NCI-H345 (cell line): ENCODE measurements at places on chromosomes 7 and 10.

GRCh38 chr7:22726907-22727713 is at the start of gene IL6:
TSS of gene IL6 (plus strand) at chr7:22727200. CDS start at chr7:22727263, 63 bp downstream.
- DNase-seq = peak; percentile 85

DNA sequence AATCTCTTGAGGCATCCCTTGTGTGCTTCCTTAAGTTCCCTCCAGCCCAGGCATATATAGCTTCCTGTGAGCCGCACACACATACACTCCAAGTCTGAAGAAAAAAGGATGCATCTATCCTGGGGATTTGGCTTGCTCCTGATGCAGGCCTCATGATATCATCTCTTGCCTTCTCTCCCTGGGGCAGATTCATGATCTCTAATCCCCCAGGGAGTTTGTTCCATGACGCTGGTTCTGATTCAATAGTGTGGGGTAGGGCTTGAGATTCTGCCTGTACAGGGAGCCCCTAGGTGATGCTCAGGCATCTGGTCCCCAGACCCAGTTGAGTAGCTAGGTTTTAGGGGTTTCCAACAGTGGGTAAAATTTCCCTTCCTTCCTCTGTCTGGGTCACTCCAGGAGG is 1.5 kb downstream of the PON1 start:
- DNase-seq = no peak

GRCh38 chr7:924541-925231 is 29.8 kb downstream of the ADAP1 start:
- DNase-seq = no peak

DNA sequence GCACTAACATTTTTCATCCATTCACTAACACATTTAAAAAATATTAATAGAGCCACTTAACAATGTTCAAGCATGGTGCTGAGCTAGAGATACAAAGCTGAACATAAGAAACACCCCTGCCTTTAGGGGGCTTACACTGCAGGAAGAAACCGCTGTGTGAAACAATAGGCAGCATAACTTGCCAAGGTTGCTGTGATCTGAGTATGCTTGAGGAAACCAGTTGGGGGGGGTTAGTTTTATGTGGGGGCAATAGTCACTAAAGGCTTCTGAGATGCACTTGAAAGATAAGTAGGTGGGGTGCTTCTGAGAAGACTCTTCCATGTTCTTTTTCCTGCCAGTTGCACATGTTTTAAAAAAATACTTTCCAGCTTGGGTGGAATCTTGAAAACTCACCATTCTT is 2.8 kb downstream of the RBM17 start:
- DNase-seq = no peak

- DNase-seq = no peak
These were observed 9.4 kb upstream of the PPP2R2D start for GRCh38 chr10:131891196-131891928.

DNA sequence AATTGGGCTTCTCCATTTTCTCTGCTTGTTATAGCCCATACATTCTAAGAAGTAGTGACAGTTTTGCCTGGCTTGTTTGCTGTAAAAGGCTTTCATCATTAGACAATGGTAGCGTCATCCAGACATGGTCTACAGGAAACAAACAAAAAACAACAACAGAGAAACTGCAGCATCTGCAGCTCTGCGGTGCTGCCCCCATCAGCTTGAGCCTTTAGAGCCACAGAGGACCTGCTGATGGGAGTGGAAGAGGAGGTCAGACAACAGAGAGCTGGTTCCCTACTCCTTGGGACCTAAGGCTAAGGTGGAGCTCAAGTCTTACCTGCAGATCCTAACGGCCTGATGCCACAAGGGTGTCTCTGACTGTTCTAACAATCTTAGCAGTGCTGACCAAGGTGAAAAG is 3.1 kb downstream of the INA start:
- DNase-seq = no peak

DNA sequence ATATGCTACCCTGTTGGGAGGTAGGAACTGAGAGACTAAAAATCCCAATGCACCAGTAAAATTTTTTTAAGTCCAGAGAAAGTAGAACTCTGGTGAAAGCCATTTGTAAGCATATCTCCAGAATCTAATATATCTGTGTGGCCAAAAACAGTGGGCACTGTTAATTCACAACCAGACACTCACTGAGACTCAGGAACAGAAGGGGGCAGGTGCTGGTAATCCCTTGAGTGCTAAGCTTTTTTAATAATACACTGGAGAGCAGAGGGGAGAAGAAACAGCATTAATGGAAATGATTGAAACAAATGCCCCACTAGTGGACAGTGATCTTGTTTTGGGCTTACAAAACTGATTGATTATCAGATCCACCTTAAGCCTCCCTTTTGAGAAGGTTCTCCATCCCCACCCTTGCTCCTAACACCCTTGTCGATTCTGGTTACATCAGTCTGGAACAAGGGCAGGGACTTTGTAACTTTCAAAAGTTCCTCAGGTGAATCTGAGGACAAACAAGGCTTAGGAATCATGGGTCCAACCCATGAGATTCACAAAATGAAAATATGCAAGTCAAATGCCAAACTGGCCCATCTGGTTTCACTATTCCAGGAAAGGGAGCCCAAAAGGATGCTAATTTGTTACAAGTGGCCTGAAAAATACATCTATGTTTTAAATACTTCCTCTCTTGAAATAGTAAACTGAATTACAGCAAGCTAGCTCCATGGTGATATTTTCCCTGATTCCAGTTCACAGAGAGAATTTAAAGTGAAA is 29.7 kb downstream of the PLXNA4 start:
- DNase-seq = no peak

DNA sequence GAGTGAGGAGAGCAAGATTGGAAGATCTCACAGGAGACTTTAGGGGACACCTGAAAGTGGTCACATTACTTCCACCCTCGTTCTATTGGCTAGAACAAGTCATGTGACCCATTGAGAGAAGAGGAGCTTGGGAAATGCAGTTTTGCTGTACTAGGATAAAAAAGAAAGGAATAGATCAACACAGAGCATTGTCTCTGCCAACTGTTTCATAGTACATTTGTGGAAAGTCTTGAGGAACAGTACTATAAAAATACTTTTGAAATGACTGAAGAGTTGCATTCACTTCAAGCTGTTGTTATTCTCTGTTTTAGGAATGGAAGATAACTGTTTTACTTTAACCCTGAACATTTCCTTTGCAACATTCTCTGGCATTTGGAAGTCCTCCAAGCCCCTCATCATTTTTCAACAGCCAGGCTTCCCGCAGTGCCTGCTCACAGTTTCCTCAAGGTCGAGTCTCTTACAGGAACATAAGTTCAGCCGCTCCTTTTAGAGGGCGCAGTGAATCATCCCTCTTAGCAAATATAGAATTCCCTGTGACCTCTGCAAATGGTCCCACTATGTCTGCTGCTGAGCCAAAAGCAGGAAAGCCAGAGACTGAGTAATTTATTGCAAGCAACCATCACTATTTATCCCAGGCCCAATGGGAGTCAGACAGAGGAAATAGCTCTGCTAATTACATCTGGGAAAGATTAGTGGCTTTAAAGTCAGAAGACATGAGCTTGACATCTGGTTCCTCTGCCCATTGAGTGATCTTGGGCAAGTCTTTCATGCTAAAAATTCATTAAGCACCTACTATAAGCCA is 40.7 kb downstream of the MRPL32 start:
- no peak for DNase-seq

GRCh38 chr7:1543826-1544177 is 12.2 kb downstream of the TMEM184A start:
- no peak for DNase-seq

GRCh38 chr7:7719236-7719635 is 829 bp upstream of the RPA3 start:
- DNase-seq = peak; percentile 92

- DNase-seq = no peak
These were observed 779 bp upstream of the KIF5B start for GRCh38 chr10:32057036-32057372.

DNA sequence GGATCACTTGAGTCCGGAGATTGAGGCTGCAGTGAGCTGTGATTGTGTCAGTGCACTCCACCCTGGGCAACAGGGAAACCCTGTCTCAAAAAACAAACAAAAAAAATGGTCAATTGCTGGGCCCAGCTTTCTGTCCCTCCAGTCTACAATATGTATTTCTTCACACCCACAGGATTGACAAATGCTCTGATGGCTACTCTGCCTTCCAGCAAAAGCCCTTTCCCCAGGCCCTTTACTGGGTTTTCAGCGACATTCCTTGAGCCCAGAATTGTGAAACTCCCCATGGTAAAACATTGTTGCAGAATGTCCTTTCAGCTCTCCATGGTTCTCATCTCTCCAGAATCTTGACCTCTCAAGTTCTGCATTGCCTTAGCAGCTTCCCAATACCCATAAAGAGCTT is 23.7 kb upstream of the TNKS2 start:
- DNase-seq = no peak

DNA sequence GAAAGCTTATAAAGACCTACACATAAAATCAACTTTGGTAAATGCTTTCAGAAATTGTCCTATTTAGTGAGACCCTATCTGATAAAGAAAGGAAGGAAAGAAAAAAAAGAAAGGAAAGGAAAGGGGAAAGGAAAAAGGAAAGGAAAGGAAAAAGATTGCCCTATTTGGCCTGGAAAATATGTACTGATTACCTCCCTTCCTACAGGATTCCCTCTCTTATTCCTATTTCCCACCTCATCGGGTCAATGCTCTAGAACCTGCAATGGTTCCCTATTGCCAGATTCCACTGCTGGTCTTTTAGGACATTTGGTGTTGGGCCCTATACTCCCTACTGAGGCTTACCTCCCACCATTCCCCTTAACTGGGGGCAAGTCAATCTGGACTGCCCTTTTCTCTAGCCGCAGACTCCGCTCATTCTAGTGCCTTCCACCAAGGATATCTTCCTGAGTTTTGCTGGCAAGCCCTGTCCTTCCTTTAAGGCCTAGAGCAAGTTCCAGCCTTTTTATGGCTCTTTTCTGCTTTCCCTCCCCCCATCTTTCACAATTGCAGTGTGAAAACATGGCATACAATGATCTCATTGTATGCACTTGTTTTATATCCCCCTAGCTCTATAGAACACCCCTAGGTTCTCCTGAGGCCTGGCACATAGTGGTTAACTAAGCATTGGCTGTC is 4.4 kb downstream of the DDIT4 start:
- no peak for DNase-seq

DNA sequence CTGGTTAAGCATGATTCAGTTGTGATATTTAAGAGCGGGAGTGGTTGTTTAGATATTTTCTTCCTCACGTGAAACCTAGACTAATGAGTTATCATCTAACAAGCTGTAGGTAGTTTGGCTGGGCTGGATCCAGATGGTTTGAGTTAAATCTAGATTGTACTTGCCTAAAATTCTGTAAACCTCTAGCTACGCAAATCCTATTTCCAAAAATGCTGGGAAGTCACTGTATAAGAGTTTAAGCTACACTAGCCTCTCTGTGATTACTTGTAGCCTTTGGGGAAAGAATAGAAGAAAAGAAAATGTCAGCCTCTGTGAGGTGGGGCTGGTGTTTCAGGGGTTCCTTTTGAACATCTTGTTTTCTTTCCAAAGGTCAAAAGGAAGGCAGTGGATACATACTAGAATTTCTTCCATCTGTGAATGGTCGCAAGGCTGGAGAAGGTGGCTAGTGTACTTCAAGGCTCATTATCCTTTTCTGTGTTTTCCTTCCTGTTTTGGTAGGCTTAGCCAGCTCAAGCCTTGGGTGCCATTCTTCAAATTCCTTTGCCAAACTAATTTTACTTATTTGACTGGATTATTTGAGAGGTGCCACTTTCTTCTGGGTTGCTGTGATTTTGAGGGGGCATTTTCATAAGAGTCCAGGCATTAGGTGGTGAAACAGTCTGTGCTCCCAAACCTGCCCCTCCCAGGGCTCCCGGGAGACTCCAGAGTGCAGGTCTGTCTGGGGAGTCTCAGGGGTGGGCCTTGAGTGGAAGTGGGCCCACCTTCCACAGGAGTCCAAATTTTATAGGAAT is 5.2 kb upstream of the EN2 start:
- DNase-seq = no peak

GRCh38 chr7:98730326-98730725 is 113.2 kb downstream of the NPTX2 start:
- DNase-seq = no peak

- no peak for DNase-seq
These were observed 237.8 kb downstream of the SEMA3D start for GRCh38 chr7:84949067-84949466.

DNA sequence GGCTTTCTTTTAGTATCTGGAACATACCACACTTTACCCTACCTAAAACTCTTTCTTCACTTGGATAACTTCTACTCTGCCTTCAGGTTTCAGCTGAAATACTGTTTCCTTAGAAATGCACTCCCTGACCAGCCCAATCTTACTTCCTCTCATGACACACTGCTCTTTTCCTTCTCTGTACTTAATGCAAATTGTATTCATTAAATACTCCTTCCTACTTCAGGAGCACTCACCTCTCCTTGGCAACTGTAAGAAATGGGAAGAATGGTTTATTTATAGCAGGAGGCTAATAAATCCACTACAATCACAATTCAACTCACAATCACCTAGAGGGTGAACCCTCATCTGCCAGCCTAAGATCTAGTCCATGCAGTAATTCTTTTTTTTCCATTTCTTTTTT is 15.2 kb downstream of the ZCWPW1 start:
- no peak for DNase-seq

DNA sequence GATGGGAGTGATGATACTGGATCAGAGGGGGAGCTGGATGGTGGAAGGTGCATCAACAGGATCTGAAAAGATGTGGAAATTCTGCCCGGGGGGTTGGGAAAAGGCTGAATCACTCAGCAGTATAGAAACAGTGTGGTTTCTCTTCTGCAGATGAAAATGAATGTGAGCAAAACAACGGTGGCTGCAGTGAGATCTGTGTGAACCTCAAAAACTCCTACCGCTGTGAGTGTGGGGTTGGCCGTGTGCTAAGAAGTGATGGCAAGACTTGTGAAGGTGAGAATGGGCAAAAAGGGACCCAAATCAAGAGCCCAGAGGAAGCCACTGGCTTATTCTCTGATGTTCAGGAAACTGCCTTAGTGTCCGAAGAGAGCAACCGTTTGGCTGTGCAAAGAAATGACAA is 12.9 kb downstream of the OIT3 start:
- no peak for DNase-seq

- no peak for DNase-seq
These were observed 222.0 kb upstream of the C7orf33 start for GRCh38 chr7:148368562-148368961.

GRCh38 chr7:39696631-39697030 is 73.3 kb downstream of the RALA start:
- no peak for DNase-seq

DNA sequence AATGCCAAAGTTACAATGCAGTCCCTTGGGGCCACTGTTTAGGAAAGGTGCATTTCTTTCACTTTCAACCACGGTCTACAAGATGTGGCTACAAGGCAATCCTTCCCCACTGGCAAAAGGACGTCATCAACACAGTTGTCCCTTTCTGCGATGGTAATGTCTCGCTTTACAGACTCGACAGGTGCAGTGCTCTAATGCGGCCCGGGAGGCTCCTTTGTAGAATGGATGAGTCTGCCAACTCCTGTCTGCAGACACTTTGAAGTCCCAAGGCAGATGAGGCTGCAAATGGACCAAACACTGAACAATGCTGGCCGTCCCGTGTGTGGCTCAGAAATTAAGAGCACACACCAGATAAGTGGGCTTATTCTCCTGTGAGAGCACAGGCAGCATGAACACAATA is 133.7 kb downstream of the PIP4K2A start:
- peak; percentile 77 for DNase-seq
